Nasal cavity respiratory epithelium epithelial cell of viscerocranial mucosa (primary cell): ENCODE measurements at places on chromosomes 7 and 10. TPM values are rescaled to one million over a fixed set of nuclear protein-coding genes. Genes with fewer than 3 reads are reported as not detected.

Gene PON3
- 0.50 and 1.4 TPM in 2 replicates for total RNA-seq

Gene OR2A1
- total RNA-seq, result not detected in 2 replicates

Gene CUBN
- under 0.01 and 0.71 TPM in 2 replicates for total RNA-seq

Gene CYCS
- total RNA-seq, result 87.8 and 110 TPM in 2 replicates

Gene PTF1A
- not detected in 2 replicates for total RNA-seq

Gene DMTF1
- total RNA-seq, result 43.4 and 75.2 TPM in 2 replicates

Gene TACR2
- total RNA-seq, result 0.07 TPM in 1 of 2 replicates, not detected in the other

Gene LDB3
- under 0.01 and 0.07 TPM in 2 replicates for total RNA-seq

Gene OR6V1
- not detected in 2 replicates for total RNA-seq

Gene NODAL
- total RNA-seq, result 0.07 TPM in 1 of 2 replicates, not detected in the other

Gene PPP1R9A
- 0.34 and 2.1 TPM in 2 replicates for total RNA-seq

Gene PDE6C
- not detected in 2 replicates for total RNA-seq
